ENCODE measurements at places on chromosomes 13 and 19.

DNA sequence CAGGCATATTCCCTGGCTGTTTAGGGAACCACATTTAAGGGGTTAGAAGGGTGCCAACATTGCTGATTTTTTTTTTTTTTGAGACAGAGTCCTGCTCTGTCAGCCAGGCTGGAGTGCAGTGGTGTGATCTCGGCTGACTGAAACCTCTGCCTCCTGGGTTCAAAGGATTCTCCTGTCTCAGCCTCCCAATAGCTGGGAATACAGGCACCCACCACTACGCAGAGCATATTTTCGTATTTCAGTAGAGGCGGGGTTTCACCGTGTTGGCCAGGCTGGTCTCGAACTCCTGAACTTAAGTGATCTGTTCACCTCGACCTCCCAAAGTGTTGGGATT, 7.8 kb upstream of the CRX start:
- DNase-seq: no peak

- peak; percentile 70 for DNase-seq
Observed at GRCh38 chr13:28657784-28658538, 969 bp upstream of the POMP start.

- DNase-seq: peak; percentile 64
Observed at GRCh38 chr19:46746281-46747057, at the start of gene STRN4. Gene STRN4 (minus strand): TSS chr19:46746450. CDS start chr19:46746430, 20 bp downstream.

- DNase-seq: no peak
Observed at GRCh38 chr13:40483601-40484000, 182.8 kb downstream of the FOXO1 start.

- peak; percentile 28 for DNase-seq
Observed at GRCh38 chr19:49058562-49058961, 1.0 kb upstream of the CGB7 start.
